Fibroblast of skin of abdomen (primary cell): ENCODE measurements at places on chromosomes 5 and 9.
A peak's percentile ranks its signal among the peaks of the same experiment; 100 is the strongest.

- peak; percentile 55 for DNase-seq
These were observed 34.1 kb upstream of the C5orf47 start for GRCh38 chr5:173954671-173955521.

DNA sequence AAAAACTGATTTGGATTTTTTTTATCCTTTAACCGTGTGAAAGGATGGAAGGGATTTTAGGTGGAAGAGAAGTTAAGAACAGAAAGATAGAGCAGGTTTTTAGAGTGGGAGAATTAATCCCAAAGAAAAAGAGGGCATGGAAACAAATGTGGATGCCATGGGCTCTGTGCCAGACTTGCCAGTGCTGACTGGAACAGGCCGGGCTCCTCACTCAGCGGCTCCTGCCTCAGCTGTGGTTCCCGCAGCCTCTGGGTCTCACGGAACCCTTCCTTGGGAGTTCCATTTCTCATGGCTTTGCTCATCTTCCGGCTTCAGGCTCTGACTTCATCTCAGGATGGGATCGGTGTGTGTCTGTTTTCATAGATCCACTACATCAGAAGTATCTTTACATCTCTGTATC is 30.4 kb upstream of the SLC2A8 start:
- no peak for DNase-seq

GRCh38 chr9:108225149-108225800 is 630.5 kb downstream of the ACTL7B start:
- DNase-seq = peak; percentile 57

GRCh38 chr5:168360521-168361285 is 69.3 kb downstream of the WWC1 start:
- DNase-seq = no peak

DNA sequence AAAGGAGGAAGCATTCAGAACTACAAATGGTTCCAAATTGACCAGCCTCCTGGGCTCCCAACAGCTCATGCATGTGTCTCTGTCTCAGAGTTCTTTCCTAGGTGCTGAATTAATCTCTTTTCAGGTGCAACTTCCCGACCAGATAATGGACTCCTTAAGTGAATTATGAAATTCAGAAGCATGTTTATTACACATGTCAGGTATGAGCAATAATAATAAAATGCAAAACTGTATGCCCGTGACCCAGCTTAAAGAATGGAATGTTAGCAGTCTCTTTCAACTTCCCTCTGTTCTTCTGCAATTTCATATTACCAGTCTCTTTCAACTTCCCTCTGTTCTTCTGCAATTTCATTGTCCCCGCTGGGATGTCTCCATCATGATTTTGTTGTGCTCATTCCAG is 60.4 kb downstream of the FBXL7 start:
- no peak for DNase-seq

- DNase-seq = peak; percentile 12
These were observed 66.9 kb downstream of the CTSL start for GRCh38 chr9:87792831-87793288.

GRCh38 chr5:82494942-82495341 is 216.8 kb upstream of the RPS23 start:
- no peak for DNase-seq

- no peak for DNase-seq
These were observed 89.3 kb downstream of the PLK2 start for GRCh38 chr5:58370606-58371005.

DNA sequence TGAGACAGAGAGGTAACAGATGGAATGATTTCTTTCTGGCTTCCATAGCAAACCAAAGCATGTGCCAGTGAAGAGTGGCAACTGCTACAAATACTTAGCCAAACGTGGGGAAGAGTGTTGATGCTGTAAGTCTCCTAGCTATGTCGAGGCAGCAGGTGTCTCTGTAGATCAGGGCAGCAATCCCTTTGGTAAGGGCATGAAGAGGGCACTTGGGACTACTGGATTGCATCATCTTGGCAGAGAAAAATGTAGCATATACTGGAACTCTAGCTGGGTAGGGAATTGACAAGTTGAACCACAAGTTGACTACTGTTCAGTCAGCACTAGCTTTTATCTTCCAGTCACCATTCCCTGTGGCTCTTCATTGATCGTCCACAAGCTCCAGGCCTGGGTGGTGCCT is 75.8 kb downstream of the GHR start:
- no peak for DNase-seq

DNA sequence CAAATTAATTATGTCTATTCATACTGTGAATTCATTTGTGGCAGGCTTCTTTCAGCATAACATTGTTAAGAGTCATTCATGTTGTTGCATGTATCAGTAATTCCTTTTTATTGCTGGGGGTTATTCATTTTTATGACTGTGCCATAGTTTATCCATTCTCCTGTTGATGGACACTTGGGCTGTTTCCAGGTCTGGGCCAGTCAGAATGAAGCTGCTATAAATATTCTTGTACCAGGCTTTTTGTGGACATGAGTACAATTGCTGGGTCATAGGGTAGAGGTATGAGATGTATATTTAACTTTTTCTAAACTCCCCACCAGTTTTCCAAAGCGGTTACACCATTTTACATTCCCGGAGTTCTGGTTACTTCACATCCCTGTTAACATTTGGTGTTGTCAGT is 13.6 kb downstream of the PRPF4 start:
- DNase-seq = no peak

- no peak for DNase-seq
These were observed 611 bp downstream of the PCDHA3 start for GRCh38 chr5:140801494-140801841.

DNA sequence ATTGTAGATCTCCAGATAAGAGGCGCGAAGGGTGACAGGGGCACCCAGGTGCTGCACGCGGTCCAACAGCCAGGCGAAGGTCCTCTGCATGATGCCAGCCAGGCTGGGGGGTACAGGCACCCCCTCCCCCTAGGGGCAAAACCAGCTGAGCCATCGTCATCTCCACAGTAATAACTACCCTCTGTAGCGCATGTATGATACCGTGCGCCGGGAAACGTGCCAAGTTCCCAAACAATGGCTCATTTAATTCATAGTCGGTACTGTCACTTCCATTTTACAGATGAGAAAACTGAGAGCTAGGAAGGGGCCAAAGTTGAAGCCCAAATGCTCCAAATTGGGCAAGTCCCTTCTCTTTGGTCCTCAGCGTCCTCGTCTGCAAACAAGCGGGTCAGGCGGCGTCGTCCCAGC is 1.5 kb downstream of the KIF12 start:
- peak; percentile 28 for DNase-seq

GRCh38 chr5:154440540-154440939 is 5.3 kb upstream of the SAP30L start:
- DNase-seq = no peak

DNA sequence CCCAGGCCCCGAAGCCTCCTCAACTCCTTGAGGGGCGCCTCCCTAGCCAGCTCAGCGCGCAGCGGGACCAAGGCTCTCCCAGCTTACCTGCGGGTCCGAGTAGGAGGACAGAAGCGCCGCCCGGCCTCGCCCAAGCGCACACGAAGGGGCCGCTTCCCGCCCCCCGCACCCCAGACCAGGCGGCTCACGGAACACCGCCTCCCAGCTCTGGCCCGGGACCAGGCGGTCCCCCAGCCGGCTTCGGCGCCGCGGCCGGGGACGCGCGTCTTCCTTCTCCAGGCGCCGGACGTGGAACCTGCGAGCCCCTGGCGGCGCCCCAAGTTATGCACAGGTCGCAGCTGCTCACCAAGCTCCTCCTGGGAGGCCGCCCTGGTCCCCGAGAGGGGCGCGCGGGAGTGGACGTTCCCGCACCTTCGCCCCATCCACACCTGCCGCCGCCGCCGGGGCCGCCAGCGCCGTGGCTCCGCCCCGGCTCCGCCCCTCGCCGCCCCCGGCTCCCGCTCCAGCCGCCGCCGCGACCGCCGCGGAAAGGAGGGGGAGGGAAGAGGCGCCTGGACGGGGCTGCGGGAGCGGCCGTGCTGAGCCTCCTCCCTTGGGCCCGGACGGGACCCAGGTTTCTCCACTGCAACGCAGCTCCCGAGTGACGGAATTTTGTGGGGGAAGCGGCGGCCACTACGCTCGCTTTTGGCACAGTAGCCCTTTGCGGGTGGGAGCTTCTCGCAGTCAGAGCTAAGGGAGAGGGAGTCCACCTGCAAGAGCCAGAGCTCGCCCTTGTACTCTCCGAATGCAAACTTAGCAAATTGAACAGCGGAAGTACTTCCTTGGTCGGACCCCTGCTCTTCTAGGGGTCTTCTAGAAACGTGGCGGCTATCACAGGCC is 77.5 kb upstream of the IFNE start:
- DNase-seq = peak; percentile 76
